ENCODE measurements at places on chromosomes 13 and 19. TPM values are rescaled to one million over a fixed set of nuclear protein-coding genes. Genes with fewer than 3 reads are reported as not detected.
A peak's percentile ranks its signal among the peaks of the same experiment; 100 is the strongest.

Gene ATP4A
- total RNA-seq = not detected

Gene OR10H1
- not detected for total RNA-seq

Gene IQCN
- total RNA-seq = 0.57 TPM

Gene ZNF524
- 17.0 TPM for total RNA-seq

Gene GIPC3
- total RNA-seq = 1.9 TPM

GRCh38 chr13:77456271-77456670 is 79.2 kb upstream of the SCEL start:
- no peak for DNase-seq

GRCh38 chr13:37202264-37202663 is 96.8 kb upstream of the CSNK1A1L start:
- no peak for DNase-seq

- no peak for DNase-seq
Measured at GRCh38 chr19:17045907-17046502, 19.4 kb upstream of the CPAMD8 start.

DNA sequence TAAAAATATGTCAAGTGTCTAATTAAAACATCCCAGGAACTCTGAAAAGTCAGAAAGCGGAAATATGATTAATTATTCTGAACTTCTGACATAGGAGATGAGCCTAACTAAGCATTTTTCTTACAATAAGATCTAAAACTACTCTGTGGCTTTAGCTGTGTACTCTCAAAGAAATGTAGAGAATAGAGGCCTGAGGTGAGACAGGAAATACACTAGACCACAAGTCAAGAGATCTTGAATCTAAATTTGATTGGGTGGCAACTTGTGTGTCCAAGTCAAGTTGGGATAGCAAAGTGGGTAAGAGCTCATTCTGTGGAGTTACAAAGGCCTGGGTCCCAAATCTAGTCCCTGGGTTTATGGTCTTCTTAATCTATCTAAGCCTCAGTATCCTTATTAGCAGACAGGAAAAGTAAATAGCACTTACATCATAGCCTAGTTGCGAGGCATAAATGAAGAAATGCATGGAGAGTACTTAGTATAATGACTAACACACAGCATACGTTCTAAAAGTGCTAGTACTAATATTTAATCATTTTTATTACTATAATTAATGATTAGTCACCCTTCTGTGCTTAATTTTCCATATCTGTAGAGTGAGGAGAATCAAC is 9.4 kb upstream of the LRRC63 start:
- no peak for DNase-seq

DNA sequence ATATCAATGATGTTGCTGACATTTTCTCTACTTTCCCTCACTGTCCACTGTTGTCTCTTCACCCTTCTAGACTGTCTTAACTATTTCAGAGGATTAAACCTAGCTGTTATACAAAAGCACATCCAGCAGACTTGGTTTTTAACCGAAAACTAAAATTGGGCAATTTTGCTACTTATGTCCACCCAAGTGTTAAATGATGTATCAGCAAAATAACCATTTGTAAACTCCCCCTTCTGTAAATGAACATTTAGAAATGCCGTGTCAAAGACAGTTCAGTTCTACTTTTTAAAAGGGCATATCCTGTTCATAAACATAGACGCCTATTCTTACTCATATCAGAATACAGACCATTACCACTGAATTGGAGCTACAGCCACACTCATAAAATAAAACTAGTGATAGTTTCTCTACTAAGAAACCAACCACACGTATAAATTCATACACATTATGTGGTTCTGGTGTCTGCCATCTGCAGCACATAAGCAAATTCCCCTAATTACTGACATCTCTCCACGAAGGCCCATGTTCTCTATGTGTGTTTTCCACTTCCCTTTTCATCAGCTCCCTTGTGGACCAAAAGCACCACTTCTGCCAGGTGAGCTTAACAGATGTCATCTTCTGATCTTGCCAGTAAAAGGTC is 1091.8 kb downstream of the PCDH9 start:
- DNase-seq = no peak

Gene LRRC25
- total RNA-seq = 2.9 TPM

- DNase-seq = no peak
Measured at GRCh38 chr13:24682353-24682752, 2.1 kb downstream of the ATP12A start.

- no peak for DNase-seq
Measured at GRCh38 chr19:30479231-30479630, 107.0 kb downstream of the ZNF536 start.

DNA sequence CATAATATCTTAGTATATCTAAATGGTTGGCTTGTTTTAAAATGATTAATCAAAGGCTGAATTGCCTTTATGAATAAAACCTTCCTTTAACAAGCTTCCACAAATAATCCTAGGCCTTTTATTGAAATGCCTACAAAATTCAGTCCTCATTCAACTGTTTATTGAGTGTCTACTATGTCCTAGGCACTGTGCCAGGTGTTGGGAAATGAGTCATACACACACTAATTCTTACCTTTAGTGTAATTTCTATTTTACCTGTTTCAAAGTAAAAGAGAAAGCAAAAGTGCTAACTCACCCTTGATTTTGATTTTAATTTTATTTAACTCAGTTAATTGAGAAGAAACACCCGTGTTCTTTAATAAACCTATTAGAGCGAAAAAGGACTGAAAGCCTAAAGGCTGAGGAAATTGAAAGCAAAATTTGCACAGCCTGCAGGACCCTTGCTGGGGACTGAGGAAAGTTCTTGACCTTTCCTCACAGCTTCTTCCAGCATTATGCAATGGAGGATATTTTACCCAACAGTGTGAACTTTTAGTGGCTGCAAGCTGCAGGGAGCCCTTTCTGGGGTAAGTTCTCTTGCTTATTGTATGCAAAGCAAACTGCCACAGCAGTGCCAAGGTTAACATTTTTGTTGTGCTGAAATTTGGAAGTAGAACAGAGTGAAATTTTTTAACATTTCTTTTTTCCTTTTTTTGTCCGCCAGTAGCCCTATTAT is 83.1 kb downstream of the B3GLCT start:
- no peak for DNase-seq

GRCh38 chr13:50518781-50519201 is 324.7 kb downstream of the DLEU7 start:
- no peak for DNase-seq

DNA sequence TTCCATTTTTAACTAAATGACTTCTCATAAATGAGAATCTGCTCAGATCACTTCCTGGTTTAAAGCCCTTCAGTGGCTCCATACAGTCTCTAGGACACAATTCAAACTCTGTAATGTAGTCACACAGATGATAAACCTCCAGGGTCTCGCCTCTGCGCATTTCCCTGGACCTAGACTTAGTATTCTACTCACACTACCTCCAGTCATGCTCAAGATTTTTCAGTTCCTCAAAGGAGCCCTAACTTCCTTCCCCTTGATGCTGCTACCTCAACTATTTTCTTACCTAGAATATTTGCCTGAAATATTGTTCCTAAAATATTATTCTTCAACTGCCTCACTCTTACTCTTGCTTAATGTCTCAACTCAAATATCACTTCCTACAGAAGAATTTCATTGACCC is 86.7 kb upstream of the TPP2 start:
- DNase-seq = no peak

GRCh38 chr13:28497143-28497876 is 2.4 kb upstream of the FLT1 start:
- no peak for DNase-seq

DNA sequence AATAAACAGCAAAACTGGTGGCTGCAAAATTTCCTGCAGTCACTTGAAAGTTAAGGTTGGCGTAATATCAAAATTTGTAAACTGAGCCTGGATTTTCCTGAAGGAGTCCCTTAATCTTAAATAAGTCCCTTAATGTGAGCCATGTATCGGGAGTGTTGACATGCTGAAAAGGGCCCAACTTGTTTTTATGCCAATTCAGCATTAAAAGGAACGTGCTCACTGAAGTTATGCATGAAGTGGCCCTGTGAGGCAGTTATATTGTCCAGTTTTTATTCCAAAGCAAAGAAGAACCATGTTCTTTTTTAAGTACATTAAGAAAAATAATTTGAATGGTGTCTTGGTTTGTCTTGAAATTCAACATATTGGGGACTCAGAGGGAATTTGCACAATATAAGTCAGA is 1766.9 kb downstream of the SLITRK1 start:
- no peak for DNase-seq

DNA sequence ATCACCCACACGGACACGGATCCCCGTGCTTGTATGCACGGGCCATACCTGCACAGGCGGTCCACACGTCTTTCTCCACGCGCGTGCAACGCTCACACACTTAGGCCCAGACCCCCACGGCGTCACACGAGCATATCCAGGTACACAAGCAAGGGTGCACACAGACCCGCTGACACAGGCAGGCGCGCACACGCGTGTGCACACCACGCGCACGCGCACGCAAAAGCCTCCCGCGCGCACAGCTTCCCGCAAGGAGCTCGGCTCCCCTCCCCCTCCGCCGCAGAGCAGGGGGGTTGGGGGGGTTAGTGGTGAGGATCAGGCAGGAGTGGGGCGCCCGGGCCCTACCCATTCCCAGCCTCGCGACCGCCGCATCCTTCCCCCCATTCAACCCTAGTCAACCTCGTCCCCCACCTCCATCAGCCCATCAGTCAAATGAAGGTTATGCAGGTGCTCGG is 407 bp downstream of the RAB3A start:
- peak; percentile 75 for DNase-seq

DNA sequence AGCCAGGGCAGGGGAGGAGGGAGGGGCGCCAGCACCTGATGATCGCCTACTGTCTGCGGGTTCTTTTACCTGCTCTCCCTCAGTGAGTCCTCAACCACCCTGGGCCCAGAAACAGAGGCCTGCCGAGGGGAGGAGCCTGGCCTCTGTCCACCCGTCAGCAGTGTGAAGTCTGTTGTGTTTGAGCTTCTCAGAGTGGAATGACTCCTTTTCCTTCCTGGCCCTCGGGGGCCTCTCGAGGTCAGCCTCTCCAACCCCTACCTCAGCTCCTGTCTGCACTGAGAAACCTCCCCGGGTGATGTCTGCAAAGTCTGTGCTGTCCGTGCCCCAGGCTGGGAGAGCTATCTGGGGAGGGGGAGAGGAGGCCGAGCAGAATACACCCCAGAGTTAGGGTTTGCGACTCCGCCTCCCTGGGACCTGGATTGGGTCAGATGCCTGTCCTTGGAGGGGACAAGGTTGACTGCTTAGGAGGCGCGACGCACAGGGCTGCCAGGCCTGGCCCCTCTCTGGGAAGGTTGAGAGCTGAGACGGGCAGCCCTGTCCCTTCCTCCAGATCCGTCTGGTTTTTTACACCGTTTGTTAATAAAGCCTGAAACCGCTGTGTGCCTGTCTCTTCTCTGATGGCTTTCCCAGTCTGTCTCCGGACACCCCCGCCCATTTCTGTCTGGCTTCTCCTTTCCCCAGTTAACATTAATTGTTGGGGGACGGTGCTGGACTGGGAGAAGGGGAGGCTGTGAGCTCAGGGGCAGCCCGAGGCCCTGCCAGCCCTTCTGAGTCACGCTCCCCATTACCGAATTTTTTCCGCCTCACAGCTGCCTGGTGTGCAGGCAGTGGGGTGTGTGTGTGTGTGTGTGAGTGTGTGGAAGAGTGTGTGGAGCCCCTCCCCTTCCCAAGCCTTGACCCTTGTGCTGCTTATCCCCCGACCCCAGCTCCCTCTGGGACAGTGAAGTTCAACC is 989 bp upstream of the SSC5D start:
- peak; percentile 73 for DNase-seq

Gene HCN2
- 14.3 TPM for total RNA-seq

DNA sequence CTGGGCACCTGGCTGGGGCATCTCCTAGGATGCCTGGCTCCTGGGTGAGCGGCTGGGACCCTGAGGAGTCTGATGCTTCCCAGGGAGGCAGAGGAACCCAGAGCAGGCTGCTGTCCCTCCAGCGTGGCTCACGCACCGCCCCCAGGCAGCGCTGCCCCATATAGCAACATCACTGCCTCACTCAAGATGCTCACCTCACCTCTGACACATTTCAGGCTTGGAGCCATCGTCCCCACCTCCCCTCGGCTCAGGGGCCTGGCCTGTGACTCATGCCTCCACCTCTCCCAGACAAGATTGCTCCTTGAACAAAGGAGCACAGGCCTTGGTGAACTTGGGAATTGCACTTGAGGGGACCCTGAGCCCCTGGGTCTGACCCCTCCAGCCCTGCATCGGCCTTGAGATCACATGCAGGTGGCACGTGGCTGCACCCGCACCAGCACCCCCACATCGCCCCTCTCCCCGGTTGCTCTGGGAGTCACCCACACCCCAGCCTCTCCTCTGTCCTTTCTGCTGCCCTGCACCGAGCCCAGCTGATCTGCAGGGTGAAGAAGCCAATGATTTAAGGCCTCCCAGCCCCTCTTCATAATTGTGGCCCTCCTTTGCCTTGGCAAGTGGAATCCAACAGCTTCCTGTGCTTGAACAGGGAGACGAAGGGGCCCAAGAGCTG is 11.2 kb downstream of the CEBPA start:
- no peak for DNase-seq

Gene VSTM1
- not detected for total RNA-seq

DNA sequence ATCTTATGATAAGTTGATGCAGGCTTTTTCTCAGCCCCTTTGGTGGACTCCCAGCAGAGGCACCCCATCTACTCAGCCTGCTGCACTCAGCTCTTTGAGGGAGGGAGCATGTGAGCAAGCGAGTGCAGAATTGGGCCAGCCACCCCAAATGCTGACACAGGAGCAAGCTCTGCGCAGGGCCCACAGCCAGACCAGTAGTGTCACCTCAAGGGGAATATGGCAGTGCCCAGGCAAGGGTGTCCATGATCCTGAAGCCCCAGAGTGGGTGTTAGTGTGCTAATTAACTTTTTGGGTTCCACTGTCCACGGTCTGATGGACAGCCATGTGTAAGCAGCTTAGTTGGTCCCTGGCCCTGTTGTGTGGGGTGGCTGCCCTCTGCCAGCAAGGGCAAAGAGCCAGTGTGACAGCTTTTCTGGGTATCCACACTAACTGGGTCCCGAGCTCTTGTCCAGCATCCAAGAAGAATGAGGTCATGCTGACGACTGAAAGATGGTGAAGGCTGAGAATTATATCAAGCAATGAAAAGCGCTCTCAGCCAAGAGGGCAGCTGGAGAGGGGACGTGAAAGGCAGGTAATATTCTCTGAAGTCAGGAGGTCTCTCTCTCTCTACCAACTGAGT is 898.3 kb upstream of the PCDH9 start:
- DNase-seq = no peak

DNA sequence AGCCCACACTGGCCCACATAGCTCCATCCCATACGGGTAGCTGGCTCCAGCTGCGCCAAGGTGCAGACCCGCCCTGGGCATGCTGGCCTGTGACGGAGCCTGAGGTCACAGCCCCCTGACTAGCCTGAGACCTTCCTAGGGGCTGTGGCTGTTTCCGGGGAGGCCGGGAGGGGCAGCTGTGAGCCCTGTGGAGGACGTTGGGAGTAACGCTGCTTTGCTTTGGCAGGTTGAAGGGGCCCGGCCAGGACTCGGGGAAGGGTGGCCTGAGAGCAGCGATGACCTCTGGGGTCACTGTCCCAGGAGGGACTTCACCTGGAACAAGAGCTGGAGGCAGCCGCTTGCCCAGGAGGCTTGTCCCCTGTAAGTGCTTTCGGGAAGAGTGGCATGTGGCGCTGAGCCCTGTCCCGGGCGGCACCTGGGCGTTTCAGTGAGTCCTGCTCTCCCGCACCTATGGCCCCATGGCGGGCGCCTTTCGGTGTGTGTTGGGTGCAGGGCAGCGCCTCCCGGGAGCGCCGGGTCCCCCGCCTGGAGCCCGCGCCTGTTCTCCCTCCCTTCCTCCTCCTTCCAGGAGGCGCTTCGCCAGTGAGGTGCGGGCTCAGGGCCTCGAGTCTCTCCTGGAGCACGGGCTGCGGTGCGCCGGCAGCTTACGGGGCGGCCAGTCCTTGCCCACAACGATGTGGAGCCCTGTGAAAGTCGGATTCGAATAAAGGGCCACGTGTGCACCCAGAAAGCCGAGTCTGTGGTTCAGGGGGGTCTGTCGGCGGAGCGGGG is 1.1 kb upstream of the FAM174C start:
- peak; percentile 52 for DNase-seq
